ENCODE measurements at places on chromosomes 12 and 14.

DNA sequence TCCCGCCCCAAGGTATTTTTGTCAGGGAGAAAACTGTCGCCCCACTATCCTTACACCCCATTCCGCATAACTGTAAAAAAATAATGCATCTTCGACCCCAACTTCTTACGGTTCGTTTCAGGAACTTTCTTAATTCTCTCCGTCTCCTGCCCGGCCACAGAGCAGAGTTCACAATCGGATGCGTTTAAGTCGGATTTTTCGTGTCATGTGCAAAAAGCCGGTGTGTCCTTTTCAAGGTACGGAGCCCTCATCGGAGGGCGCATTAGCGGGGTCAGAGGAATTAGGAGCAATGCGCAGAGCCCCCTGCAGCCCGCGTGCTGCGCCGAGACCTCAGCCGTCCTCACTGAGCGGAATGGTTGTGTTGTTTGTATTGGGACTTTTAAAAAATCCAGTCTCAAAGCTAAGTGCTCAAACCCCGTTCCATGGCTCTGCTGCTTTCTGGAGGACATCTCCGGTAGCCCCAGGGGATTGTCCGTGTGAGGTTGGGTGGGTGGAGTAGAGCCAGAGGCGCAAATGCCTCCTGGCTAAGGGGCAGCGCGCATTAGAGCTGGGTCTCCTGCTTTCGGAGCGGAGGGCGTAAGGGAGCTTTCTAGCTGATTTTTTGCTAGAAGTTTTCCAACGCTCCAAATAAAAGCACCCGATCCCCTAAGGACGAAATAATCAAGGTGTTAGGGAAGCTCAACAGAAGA lies 3.9 kb upstream of the GSC start:
- no peak for DNase-seq

DNA sequence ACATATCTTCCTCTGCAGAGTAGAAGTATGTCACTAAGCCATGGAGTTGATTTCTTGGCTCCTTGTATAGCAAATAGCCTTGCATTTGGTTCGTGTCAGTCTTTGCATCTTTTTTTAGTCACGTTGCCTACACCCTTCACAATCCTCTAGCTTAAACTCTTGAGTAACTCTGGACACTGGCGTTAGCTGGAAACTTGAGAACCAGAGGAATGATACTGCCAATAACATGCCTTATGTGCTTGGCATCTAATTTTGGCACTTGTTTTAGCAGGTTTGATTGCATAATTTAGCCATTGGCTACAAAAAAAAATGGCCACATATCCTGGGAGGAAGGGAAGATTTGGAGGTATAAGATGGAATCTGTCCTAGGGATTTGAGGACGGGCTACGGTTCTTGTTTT lies 136.2 kb downstream of the ETV6 start:
- DNase-seq = no peak

GRCh38 chr12:23543767-23544166 lies 405.7 kb downstream of the SOX5 start:
- DNase-seq = no peak

DNA sequence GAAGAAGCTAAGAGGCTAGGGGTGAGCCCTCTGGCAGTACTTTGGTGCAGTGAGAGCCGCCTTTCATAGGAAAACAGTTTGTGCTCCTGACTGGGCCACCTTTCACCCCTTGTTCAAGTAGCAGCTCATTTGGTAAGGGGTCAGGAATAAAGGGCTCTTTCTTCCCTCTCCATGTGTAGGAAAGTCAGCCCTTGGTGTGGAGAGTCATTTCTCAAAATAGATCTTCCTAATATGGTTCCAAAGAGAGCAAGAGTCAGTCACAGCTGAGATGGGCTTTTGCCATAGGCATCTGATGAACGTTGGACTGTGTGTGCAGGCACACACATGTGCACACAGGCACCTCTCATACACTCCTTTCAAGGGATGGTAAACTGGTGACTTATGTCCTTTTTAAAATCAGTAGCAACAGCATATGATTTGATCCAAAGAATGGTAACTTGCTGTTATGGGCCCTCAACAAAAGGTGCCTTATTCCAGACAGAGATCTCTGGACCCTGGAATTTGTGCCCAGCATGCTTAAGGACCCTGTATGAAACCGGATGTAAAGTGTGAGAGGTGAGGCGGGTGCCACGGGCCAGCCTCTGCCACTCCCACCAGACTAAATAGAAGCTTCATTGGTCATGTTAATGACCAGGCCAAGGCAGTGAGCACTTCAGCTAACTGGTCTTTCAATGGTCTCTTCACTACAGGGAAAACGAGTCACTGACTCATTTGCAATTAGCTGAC lies 16.7 kb upstream of the RIC8B start:
- no peak for DNase-seq

GRCh38 chr14:98494582-98494981 lies 777.4 kb downstream of the BCL11B start:
- DNase-seq = no peak

DNA sequence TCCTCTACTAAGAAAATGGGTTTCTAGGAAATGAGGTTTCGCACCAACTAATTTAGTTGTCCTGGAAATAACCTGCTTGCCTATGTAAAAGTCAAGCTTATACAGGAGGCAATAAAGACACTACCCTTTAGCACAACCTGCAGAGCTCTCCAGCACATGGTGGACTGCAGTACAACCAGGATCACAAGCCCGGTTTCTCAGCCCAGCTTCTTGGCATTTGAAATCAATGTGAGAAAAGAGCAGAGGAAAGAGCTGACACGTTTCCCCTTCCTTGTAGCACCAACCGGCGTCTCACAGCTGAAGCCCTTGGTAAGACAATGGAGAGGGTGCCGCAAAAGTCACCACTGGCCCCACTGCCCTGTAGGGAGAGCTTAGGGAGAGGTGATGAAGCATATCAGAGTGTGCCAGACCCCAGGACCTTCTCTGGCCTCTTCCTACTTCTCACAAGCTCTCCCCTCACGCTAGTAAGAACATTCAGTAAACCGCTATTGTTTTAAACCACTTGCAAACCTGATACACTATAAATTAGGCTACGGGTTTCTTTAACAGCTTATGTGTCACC lies 8.6 kb downstream of the SPTLC2 start:
- peak; percentile 11 for DNase-seq

DNA sequence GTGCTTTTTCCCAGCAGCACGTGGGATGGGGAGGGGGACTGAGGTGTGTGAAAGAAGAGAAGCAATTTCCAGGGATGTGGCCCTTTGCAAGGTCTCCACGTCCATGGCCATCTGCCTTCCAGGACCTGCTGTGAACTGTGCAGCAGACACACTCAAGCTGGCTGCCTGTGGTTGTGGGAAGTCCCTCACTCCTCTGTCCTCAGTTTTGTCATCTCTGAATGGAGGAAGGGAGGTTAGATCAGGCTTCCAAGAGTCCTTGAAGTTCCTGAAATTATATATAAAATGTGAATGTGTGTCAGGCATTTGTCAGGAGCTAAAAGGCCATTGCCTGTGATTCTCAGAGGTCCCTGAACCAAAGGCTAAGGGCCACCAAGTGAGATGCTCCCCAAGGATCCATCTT lies 328.2 kb downstream of the CACNA1C start:
- peak; percentile 58 for DNase-seq

GRCh38 chr12:131603939-131604795 lies 106.7 kb upstream of the SFSWAP start:
- DNase-seq = peak; percentile 40

DNA sequence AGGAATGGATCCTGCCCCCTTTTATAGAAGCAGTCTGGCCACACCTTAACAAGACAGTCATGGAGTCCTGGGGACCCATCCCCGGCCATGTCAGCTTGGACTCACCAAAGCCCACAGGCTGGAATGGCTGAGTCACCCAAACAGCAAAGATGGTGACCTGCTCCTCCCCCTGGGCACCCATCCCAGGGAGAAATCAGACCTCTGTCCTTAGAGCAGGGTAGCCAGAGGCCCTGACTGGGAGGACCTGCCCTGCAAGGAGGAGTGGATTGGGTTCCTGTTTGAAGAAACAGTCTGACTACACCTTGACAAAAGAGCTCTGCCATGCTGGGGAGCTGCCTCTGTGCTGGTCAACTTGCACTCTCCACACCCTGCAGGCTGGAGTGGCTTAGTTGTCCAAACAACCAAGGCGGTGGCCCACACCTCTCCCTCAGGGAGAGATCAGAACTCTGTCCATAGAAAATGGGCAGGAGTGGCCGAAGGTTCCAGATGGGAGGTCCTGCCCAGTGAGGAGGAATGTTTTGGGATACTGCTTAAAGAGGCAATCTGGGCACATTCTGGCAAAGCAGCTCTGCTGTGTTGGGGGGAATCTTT lies 16.6 kb downstream of the MGP start:
- DNase-seq = no peak

- no peak for DNase-seq
Observed at GRCh38 chr14:49615776-49616175, 4.7 kb downstream of the RPL36AL start.

DNA sequence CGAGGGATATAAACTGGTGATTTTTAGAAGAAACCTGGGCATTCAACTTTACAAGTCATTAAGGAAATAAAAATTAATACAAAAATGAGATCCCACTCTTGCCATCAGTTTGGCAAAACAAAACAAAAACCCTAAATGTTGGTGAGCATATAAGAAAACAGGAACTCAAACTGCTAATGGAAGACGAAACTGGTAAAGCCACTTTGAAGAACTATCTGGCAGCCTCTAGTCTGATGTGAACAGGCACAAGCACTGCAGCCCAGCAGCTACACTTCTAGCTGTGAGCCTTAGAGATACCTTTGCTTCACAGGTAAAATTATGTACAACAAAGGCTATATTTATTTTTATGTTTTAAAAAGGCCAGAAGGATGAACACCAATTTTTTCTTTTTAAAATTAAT lies 459.6 kb downstream of the ZFP36L1 start:
- DNase-seq = no peak

GRCh38 chr14:49879646-49880204 lies 13.2 kb upstream of the ARF6 start:
- peak; percentile 67 for DNase-seq

DNA sequence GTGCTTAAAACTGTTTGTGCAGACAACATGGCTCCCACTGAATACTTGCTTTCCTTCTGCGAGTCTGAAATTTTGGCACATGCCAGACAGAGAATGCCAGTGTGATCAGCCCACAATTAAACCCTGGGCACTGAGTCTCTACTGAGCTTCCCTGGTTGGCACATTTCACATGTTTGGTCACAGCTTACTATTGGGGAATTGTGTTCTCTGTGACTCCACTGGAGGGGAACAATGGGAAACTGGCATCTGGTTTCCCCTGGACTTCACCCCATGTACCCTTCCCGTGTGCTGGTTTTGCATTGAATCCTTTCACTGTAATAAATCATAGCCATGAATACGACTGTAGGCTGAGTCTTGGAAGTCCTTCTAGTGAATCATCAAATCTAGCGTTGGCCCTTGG lies 64.9 kb downstream of the EFCAB11 start:
- no peak for DNase-seq

- DNase-seq = no peak
Observed at GRCh38 chr14:40574780-40575179, 1031.9 kb upstream of the LRFN5 start.

- DNase-seq = no peak
Observed at GRCh38 chr12:43675048-43675904, 83.3 kb downstream of the PUS7L start.

DNA sequence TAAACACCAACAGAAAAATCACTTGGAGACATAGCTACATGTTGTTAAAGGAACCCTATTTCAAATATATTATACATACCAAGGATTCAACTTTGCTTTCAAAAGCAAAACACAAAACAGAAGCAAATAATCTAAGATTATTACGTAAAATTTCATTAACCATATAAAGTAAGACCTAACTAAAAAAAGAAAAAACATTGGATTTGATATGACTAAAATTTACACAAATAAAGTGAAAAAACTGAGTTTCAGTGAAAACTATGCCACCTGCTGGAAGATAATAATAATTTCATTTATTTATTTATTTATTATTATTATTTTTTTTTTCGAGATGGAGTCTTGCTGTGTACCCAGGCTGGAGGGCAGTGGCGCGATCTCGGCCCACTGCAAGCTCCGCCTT lies 45.2 kb downstream of the WDHD1 start:
- no peak for DNase-seq

Measured in inflammatory macrophage treated with lipopolysaccharide for 1 hour (primary cell).